ENCODE measurements at places on chromosomes 5 and 9.

- DNase-seq = no peak
Measured at GRCh38 chr5:124502551-124502950, 243.9 kb downstream of the ZNF608 start.

GRCh38 chr9:16828340-16829281, 41.9 kb downstream of the BNC2 start:
- peak; percentile 81 for DNase-seq

- no peak for DNase-seq
Measured at GRCh38 chr5:150750469-150750868, 8.3 kb downstream of the DCTN4 start.

DNA sequence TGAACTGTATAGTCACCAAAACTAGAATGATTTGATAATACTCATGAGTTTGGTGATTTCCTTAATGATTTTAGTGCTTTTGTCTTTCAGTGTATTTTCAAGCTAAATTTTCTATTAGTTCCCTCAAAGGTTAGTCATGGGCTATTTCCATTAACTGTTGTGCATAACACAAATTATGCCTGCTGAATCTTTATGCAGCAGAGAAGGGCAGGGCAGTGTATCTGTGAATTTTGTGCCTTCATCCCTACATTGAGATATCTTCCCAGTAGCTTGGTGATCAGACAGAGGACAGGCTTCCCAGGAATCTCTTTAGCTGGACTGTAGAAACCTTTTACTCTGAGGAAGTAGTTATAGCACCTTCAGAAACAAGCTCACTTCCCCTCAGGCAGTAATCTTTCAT, 1036.9 kb downstream of the EFNA5 start:
- DNase-seq = no peak

- DNase-seq = no peak
Measured at GRCh38 chr9:99881769-99882168, 24.7 kb upstream of the STX17 start.

DNA sequence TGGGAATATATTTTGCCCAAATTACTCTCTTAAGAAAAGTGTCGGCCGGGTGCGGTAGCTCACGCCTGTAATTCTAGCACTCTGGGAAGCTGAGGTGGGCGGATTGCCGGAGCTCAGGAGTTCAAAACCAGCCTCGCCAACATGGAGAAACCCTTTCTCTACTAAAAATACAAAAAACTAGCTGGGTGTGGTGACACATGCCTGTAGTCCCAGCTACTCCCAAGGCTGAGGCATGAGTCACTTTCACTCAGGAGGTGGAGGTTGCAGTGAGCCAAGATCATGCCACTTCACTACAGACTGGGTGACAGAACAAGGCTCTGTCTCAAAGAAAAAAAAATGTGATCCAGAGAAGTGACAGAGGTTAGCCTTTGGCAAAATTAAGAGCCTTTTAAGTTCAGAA, 26.4 kb upstream of the TMEM171 start:
- peak; percentile 68 for DNase-seq

DNA sequence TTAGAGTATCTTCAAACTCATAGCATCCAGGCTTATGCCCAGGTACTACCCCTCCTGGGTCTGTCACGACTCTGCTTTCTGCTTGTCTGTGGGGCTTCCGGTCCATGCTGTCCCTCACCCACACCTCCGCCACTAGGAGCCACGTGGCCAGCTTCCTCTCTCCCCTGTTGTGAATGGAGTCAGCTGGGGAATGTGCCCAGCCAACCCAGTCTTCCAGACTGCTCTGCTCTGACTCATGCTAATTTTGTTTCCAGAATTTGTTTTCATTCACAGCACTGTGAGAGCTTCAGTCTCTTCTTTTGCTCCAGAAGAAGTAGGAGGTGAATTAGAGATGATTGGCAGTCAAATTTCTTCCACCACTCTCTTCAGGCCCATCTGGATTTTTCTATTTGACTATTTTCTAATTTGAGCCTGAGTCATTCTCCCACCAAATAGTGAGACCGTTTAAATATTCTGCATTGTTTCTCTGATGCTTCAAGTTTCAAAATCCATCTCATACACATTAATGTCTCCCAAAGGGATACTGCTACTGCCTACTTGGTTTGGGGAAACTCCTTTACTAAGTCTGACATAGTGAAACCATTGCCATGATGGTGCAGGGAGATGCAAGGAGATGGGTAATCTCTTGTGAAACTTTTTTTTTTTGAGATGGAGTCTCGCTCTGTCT, 424.1 kb upstream of the KIF2A start:
- DNase-seq = no peak

- DNase-seq = peak; percentile 35
Measured at GRCh38 chr5:168313596-168314204, 22.3 kb downstream of the WWC1 start.

DNA sequence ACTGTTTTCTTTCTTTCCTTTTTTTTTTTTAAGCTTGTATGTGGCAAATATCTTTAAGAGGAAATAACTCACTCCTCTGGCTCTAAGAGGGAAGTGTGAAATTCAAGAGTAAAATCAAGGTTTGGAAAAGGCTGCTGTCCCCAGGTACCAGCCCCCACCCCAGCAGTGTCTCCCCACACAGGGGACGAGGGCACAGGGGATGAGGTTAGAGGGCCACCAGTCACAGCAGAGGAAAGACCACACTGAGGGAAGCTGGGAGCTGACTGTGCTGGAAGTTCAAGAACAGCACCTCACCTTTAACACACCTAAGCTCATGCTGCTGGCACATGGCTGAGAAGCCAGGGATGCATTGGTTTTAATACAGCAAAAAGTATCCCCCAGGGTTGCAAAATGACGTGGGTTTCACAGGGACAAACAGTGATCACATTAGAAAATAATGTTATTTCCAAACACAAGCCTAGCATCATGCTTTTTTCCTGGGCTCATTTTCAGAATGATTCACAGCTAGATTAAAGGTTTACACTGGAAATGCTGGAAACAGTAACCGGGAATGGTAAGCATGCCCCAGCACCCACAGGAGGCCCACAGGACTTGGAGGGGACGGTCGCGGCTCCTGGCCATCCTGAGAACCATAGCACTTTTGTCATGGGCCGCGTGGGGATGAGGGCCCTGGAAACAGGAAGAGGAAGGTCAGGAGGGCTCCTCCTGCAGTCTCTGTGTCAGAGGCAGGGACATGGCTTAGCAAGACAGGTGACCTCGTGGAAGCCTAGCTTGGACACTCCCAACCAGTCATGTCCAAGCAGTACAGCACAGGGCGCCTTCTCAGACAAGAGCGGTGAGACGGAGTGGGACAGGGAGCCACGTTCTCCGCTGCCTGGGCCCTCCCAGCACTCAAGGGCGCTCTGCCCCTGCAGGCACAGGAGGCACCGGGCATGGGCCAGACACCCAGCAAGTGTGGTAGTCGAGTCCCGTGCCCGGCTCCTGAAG, 6.9 kb downstream of the LPCAT1 start:
- peak; percentile 47 for DNase-seq

GRCh38 chr5:107630184-107630583, 40.6 kb downstream of the EFNA5 start:
- no peak for DNase-seq

DNA sequence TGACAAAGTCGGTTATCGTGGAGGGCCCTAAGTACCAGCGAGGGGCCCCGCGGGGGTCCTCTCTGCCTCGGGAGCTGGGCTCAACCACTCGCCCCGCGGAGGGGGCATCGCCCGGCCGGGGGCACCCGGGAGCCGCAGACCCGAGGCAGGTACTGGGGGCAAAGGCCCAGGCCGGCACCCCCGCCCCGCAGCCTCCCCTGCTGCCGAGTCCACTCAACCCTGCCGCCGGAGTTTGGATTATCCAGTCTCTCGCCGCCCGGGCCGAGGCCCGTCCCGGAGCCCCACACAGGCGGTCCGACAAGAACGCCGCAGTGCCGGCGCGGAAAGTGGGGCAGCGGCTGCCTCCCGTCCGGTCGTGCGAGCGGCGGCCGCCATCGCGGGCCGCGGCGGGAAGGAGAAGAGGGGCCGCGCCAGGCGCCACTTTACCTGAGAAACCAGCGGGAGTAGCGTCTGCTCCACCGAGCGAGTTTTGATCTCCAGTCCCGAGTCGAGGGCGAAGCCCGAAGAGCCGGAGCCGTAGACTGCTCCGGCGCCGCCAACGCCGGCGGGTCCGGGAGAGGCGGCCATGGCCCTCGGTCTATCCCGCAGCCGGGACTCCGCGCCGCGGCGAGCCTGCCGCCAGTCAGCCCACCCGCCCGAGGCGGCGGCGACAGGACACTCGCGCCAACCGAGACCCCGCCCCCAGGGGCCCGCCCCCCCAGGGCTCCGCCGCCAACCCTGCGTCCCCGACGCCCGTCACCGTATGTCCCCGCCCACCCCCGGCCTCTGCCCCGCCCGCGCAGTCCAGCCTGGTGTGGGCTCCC, at the start of gene CTNNAL1:
Gene CTNNAL1, minus strand, starts transcription at position 624 of the 803 bp plus-strand sequence. Its CDS starts 57 bp downstream, at position 567.
- peak; percentile 96 for DNase-seq
